ENCODE measurements at places on chromosomes 2 and 18.

DNA sequence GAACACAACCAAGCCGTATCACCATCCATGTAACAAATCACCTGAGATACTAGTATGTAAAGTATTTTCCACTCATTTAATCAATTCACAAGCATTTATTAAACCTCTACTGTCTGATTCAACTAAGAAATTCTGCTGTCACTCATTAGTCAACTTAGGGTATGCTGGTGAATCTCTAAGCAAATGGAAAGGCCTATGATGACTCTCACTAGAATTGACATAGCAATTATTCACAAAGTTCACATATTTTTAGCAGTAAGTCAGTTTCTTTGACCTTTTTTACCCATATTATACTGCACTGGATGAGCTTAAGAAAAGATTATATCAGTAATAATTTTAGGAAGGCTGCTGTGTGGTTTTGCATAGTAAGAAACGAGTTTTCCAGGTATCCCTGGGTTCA, 130.1 kb downstream of the SLC8A1 start:
- no peak for DNase-seq

GRCh38 chr18:48696218-48696617, 157.4 kb downstream of the CTIF start:
- DNase-seq = no peak

GRCh38 chr18:686339-687111, 25.9 kb downstream of the ENOSF1 start:
- no peak for DNase-seq

DNA sequence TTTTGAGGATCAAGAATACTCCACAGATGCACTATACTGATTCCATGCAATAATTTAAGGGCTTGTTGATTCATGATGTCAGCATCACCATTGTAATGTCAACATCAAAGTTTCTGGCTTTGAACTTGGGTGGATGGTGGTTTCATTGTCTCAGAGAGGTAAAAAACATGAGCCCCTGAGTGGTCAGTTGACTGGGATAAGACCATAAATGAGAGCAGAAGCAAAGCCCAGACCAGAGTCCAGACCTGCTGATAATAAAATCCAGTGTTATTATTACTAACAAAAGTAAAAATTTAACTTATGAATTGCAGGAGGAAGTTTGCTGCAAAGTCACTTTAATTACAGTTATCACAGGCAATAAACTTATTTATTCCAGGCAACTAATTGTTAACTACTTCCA, 358.2 kb downstream of the GALNT13 start:
- DNase-seq = no peak

DNA sequence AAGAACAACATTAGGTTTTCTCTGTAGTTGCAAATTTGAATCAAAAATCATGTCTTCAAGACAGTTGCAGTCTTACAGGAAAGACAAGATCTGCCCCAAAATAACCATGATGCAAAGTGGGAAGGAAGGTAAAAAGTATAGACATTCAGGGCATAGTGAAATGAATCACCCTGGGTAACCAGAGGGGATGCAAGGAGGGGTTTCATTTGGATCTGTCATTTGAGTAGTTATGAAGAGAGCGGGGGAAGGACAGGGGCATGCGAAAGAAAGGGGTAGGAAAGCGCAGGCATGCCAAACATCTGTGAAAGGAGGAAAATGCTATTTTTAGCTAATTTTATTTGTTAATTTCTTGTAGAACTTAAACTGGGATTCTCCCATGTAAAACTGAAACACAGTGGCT, 219.1 kb upstream of the BOD1L2 start:
- no peak for DNase-seq

DNA sequence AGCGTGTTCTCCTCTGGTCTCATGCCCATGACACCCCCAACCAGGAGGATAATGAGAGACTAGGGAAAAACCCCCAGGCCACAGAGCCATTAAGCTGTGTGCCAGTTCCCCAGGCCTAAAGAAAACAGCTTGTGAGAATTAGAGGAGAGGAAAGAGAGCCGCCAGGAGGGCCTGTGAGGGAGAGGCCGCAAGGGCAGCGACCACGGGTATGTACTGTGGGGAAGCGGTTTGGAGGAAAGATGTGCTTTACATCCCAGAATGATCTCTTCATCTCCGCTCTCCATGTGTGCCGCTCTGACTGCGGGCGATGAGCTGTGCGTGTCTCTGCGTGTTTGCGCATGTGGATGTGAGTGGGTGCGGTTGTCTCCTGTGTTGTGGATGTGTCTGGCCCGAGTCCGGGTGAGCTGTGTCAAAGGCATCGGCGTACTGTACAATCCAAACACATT, 82.9 kb downstream of the DYSF start:
- DNase-seq = no peak

DNA sequence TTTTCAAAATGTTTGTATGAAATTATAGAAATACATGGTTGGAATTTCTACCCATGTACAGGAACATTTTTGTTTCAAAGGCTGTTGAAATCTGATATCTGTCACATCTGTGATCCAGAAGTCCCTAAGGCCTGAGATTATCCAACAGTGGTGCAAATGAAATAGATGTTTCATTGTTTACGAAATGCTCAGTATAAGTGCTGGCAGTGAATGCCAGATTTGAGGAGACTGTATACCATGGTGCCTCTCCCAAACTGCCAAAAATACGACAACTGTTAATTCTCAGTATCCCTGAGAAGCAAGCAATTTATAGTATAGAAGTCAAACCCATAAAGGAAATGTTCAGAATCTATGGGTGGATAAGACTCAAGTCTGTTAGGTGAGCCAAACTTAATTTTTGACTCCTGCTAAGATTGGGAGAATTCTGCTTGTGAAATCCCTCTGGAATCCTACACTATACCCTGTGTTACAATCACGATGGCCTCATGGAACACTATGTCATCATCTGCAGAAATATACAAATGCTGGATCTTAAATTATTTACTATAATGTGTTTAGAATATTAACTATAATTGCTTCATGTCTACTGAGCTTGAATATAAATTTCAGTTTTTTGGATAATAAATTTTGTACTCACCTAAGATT, 71.2 kb upstream of the DOCK10 start:
- no peak for DNase-seq

Measured in omental fat pad (tissue), 4 donors.